ENCODE measurements at places on chromosomes 5 and 9.
A peak's percentile ranks its signal among the peaks of the same experiment; 100 is the strongest.

DNA sequence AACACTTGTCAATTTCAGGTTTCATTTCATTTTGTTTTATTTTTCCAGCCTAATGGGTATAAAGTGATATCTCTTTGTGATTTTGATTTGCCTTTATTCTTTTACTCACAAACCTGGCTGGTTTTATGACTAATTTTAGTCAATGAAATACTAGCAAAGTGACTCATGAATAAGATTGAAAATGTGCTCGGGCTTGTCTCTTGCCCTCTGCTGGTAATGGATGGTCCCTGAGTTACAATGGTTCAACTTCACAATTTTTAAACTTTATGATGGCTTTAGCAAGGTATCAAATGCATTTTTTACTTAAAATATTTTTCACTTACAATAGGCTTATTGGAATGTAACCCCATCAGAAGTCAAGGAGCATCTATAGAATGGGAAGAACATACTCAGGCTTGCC is 431.4 kb upstream of the CCNG1 start:
- DNase-seq = no peak

DNA sequence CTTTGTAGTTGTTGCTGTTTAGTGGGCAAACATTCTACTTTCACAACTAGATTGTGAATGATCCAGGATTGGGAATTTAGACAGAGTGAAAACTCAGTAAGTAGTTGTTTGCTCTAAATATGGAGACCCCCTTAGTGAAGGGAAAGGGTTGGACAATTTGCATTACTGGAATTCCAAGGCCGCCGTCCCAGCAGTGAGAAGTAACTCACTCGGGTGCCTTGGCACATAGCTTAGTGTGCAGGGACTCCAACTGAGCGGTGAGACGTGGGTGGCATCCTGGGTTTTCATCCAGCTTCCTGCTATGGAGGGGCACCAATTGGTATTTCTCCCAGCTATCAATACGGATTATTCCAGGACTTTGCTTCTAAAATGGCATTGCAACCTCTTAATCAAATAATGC is 69.7 kb upstream of the FCN1 start:
- no peak for DNase-seq

- DNase-seq = peak; percentile 94
Measured at GRCh38 chr5:147483961-147484707, 25.7 kb downstream of the DPYSL3 start.

- DNase-seq = no peak
Measured at GRCh38 chr5:175681045-175681967, 23.4 kb downstream of the HRH2 start.

- no peak for DNase-seq
Measured at GRCh38 chr9:34974664-34975063, 14.9 kb upstream of the DNAJB5 start.

DNA sequence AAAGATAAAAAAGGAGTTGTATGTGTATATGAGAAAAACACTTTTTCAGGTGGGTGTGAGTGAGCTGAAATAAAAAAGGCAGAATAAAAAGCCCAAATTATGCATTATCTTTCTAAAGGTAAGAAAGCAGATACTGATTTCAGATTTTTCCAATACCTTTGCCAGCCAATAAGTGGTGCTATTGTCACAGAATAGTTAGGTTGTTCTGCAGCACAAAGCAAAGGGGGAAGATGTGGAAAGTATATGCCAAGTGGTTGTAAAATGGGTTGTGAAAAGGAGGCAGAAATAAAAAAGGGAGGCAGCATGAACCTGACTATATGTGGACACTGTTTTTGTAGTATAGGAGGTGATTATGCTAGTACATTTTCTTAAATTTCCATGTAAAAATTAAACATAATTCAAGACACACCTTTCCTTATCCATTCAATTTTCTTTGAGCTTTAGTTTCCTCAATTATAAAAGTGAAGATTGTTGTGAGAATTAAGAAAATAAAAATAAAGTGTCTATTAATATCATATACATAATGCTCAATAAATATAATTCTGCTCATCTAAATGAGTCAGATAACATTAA is 106.7 kb downstream of the SMIM15 start:
- peak; percentile 8 for DNase-seq

DNA sequence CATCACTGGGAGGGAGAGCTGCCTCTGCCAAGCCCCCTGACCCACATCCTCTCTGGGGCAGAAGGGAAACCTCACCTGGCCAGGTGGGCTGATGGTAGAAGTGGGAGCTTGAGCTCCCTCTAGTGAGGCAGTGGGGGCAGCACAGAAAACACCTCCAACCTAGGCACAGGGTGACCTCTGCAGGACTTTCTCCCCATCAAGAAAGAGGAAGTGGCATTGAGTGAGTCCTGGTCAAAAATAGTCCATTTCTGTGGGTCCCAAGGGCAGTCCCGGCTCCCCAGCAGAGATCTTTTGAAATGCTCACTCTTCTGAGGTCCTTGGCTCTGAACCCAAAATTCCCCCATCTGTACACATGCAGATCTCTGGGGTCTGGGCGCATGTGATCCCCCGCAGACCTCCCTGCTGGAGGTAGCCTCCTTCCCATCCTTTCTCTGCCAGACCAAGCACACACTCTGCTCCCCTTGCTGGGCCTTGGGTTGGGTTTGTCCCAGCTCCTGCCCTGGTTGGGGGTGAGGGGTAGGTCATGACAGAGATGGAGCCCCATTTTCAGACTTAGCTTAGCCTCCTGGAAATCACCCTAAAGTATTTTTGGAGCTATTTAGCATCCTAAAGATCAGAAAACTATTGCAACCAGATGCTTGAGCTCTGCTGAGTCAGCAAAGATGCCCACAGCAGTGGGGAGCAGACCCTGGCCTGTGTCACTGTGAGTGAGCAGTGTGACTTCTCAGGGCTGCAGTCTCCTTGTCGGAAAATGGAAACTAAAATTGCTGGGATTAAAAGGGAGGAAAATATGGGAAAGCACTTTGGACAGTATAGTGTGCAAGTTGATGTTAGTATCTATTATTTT is 41.6 kb upstream of the LCP2 start:
- DNase-seq = no peak

DNA sequence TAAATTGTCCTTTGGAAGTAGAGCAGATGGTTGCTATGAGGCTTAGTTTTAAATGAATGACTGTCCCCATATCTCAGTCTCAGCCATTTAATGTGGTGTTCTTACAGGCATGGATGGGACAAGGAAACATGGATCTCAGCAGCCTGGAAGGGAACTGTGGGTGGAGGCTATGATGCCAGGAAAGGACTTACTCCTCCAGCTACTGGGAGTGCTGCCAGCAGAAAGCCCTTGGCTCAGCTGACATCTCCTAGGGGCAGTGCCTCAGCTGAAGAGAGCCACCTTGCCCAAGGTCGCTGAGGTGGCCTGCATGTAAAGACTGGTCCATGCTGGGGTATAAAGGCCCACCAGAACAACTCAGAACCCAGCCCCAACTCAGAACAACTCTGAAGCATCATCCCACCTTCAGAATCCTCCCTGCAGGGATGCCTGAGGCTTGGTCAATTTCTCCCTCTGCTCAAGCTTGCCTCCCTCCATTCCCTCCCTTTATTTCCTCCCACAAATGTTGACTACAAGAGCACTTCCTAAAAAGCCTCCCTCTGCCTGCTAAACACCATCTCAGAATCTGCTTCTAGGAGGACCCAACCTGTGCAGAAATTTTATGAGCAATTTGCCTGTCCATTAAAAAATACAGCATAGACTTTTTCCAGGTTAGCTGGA is 1.8 kb upstream of the PDE8B start:
- no peak for DNase-seq

- DNase-seq = no peak
Measured at GRCh38 chr9:107816561-107817021, 327.0 kb upstream of the KLF4 start.

DNA sequence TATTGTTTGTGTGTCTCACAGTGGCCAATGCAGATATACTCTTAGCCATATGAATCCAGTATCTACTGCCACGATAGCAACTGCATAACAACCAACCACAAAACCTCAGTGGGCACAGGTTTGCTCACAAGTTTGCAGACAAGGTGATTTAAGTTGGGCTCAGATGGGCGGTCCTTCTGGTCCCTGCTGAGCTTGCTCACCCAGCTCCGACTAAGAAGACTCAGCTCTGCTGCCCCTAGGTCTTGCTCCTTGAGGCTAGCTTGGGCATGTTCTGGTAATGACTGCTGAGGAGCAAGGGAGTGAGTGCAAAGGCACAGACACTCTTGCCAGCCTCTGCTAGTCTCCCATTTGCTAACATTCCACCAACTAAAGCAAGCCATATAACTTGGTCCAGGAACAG is 52.6 kb downstream of the MTX3 start:
- no peak for DNase-seq

- no peak for DNase-seq
Measured at GRCh38 chr9:110809038-110809595, 140.5 kb downstream of the MUSK start.

DNA sequence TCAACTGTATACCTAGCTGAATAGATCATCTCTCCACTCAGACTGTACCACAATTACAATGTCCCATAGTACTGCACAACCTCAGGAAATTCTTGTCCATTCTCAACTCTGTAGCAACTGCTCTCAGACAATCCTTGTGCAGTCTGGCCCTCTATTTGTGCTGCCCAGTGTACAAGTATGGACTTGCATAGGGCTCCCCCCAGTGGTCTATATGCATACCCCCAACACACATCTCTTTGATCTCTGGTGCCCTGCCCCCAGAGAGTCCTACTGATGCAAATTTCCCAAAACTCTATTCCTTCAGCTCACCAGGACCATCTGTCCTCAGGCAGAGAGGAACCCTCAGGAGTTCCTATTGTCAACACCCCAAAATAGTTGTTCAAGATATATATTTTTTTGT is 205.3 kb downstream of the SLCO4C1 start:
- DNase-seq = peak; percentile 76

DNA sequence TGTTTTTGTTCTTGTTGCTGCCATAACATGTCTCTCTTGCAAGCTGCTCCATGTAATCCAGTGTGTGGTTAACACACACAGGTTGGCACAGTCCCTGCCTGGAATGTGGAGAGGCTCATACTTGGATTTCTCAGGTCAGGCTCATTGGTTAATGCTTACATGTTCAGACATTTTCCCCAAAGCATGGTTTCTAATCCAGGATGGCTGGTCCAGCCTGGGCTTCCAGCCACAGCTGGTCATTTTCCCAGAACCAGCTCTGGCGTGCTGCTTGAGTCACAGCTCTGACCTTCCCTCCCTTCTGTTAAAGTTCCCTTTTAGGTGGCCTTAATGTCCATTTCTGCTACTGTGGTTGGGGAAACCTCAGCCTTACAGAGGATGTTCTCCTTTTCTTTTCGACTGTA is 294.3 kb downstream of the TAF11L14 start:
- DNase-seq = no peak

GRCh38 chr5:163571744-163572143 is 66.3 kb downstream of the MAT2B start:
- DNase-seq = no peak

DNA sequence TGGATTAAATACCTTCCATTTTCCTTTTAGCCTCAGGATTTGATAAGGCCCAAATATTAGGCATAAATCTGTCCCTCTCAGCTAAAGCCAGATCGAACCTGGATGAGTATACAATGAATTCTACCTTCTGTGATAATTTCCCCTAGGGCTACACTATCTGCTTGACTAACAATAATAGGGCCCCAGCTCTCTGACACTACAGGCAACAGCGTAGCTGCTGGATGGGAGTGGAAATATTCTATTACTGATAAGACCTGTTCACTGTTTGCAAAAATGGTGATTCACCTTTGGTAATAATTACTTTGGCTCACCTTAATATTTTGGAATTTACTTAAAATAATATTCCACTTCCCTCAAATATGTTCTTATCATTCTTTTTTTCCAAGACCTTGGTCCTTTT is 644.2 kb upstream of the SEMA6A start:
- no peak for DNase-seq

DNA sequence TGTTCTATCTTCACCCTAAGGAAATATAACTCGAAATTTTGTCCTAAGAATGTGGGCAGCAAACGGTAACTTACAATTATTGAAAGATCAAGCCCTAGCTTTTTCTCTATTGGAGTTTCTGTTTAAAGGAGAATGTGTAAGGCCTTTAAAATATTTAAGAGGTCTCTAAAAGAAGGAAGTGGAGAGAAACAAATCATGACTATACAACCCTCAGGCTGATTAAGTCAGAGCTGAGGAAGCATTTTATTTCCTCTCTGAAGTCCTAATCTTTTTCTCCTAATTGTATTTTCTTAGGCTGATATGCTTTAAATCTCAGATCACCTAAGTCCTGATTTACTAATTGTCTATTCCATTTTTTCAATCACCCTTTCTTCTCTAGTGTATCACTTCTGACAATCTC is 1708.8 kb upstream of the C9orf72 start:
- no peak for DNase-seq

DNA sequence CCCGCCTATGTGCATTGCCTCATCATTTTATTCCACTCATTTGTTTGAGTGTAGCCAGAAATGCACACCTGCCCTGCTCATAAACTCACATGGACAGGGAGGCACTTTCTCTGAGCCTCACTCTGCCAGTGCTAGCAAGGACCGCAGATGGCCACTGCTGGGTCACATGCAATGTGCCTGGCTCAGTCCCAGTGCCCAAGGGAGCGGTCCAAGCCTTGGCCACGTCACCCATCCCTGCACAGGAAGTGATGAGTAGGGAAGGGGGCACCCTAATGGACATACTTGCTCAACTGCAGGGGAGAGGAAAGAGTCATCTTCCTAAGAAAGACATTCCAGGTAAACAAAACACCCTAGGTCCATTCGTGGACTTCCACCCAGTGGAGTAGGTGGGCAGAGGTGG is 630.9 kb downstream of the IRX1 start:
- DNase-seq = no peak

DNA sequence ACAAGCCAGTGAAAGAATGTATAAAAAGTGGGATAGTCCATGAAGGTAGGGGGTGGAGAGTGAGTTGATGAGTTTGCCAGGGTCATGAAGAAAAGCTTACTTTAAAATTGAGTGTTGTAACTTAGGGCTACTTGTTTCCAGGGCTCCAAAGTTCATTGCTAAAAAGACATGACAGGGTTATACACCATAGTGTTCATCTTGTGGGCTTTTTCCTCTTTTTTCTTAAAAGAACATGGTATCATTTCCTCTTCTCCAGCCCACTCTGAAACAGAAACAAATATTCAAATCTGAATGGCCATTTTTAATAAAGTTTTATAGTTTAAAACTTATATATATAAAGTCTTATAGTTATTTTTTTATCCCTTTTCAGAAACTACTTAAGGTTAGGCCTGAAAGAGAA is 115.7 kb upstream of the SMC2 start:
- DNase-seq = no peak

GRCh38 chr5:38433160-38433861 is 123.1 kb downstream of the LIFR start:
- DNase-seq = no peak

DNA sequence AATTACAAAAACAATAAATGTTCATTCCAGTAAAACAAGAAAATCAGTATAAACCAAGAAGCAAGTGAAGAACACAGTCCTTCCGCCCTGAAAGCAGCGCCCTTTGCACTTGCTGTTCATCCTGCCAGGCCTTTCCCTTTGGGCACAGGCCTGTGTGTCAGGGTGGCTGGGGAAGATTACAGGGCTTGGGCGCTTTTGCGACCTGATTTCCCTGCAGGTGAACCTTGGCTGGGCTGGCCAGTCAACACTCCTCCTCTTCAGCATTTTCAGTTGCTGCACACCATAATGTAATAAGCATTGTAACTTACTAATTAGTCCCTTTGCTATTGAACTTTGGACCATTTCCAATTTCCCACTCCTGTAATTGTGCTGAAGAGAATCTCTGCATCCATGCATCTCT is 38.6 kb upstream of the TDRD7 start:
- DNase-seq = no peak

- DNase-seq = no peak
Measured at GRCh38 chr9:112689161-112689740, 28.7 kb downstream of the INIP start.

- no peak for DNase-seq
Measured at GRCh38 chr5:59037941-59038797, 455.3 kb downstream of the RAB3C start.

Measured in SHP77 treated with DMSO at 0.1 percent for 48 hours (cell line).